ENCODE measurements at places on chromosomes 5 and 9.

- DNase-seq, result no peak
Observed at GRCh38 chr9:122791872-122792669, 3.3 kb downstream of the OR5C1 start.

DNA sequence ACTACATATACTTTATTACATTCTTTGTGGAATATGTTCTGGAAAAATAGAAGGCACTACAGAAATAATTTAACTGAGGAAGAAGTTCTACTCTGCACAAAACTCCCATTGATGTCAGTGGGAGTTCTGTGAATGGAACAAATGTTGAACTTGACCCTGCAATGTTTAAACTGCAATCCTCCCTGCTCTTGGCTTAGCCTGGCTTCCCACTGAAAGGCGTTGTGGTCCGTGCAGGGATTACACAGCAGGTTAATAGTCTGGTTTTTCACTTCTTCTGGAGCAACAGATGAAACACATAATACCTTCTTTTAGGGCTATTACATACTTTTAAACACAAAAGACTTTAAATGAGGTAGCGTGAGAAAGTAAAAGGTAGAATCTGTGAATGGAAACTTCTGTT, 12.9 kb upstream of the ERBIN start:
- DNase-seq, result no peak

DNA sequence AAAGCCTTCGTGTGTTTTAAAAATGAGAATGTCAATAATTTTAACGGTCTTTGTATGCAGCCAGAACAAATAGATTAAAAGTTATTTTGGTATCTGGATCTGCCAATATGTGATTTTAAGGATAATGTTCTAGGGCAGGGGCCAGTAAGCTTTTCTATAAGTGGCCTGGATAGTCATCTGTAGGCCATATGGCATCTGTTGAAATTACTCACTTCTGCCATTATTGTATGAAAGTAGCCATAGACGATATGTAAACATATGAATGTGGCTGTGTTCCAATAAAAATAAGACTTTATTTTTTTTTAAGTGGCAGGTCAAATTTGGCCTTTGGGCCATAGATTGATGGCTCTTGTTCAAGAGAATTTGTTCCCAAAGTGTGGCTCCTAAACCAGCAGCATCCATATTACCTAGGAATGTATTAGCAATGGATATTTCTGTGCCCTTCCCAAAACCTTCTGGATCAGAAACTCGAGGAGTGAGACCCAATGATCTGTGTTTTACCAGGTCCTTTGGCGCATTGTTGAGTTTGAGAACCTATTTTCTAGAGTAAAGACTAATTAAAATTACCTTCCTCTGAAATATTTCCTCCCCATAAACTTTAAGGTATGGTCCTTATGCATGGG, 55.9 kb downstream of the C6 start:
- no peak for DNase-seq

DNA sequence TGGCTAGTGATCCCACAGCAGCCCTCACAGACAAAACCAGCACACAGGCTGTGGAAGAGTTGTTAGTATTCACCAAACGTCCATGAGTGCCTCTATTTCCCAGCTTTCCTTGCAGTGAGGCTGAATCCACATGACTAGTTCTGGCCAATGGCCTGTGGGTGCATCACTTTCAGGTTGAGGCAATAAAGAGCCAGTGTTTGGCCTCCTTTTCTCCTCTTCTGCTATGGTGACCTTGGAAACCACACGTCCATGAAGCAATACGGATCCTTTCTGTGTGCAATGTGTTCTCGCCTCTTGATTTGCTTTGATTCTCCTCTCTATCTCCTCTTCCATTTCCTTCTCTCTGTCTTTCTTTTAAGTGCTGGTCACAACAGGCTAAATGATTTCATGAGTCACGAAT, 23.4 kb upstream of the CLK4 start:
- no peak for DNase-seq

DNA sequence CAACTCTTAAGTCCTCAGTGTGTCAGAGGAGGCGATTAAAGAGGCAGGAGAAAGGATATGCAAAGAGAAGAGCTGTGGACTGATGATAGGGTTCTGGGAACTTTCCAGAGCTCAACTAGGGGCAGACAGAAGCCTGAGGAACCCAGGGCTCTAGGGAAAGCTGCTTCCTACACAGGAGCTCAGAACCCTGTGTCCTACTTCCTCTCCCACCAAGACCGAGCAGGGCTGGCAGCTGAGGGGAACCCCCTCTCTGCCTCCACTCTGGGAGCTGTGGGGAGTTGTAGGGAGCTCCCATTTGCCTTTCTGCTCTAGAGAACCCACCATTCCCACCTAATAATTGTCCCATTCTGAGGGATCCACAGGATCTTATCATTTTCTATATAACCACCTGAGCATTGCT, 674.3 kb downstream of the ACTL7B start:
- DNase-seq, result no peak

GRCh38 chr5:149584121-149584520, 2.8 kb downstream of the ARHGEF37 start:
- DNase-seq, result no peak

DNA sequence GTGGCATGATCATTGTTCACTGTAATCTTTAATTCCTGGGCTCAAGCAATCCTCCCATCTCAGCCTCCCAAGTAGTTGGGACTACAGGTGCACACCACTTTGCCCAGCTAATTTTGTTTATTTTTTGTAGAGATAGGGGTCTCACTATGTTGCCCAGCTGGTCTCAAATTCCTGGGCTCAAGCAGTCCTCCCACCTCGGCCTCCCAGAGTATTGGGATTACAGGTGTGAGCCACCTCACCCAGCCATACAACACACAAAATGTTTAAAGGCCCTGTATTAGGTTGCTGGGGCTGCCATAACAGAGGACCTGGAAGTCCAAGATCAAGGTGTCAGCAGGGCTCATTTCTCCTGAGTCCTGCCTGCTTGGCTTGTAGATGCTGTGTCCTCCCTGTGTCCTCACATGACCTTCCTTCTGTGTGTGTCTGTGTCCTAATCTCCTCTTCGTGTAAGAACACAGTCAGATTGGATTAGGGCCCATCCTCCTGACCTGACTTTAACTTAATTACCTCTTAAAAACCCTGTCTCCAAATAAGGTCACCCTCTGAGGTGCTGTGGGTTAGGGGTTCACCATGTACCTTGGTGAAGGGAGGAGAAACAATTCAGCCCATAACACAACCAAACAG, 5.4 kb downstream of the UBE2QL1 start:
- DNase-seq, result no peak

DNA sequence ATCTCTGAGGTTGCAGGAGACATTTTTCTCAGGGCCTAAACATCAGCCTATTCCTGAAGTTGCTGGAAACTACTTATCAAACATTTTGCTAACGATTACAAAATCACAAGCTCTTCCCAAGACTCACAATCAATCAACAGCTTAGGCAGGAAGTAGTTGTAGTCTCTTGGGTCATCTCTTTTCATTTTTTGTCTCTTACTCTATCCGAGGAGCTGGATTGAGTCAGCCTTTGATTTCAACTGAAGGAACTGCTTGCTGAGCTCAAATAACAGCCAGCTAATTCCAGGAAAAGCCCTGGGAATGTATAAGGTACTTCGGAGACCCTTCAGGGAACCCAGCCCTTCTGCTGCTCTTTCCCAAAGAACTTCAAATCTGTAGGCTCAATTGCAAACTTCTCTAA, 398.9 kb downstream of the PLK2 start:
- no peak for DNase-seq

DNA sequence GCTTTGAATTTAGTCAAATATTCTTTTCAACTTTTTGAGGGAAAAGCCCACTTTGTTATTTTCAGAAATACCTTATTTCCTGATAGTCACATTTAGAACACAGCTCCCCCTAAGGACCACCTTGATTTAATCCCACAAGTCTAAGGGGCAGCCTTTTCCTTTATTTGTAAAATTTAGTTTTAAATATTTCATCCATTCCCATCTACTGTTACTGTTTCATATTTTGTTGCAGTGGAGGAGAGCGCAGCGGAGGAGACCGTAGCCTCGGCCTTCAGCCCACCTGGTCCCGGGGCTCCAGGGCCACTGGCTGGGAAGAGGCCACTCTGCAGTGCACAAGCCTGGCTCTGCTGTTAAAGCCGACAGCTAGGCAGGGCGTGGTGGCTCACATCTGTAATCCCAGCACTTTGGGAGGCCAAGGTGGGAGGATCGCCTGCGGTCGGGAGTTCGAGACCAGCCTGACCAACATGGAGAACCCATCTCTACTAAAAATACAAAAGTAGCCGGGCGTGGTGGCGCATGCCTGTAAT, 19.6 kb downstream of the LPCAT1 start:
- DNase-seq, result no peak

- DNase-seq, result no peak
Observed at GRCh38 chr9:5873439-5873838, 17.2 kb upstream of the MLANA start.

DNA sequence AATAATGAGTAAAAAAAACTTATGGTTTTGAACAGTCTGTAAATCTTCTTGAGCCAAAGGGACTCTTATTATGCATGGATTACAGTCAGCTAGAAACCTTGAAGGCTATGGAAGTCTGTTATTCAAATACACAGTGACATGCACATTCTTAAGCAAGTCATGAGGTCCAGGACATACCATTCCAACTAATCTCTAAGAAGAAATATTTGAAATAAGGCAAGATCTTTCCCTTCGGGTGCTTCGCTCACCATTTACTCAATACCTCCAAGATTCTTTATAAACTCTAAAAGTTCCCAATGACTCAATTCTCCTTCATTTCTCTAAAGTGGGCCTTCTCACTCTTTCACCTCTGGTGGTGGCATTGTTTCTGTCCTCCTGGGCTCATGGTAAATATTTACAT, 811.0 kb downstream of the NR2F1-AS1 start:
- no peak for DNase-seq

DNA sequence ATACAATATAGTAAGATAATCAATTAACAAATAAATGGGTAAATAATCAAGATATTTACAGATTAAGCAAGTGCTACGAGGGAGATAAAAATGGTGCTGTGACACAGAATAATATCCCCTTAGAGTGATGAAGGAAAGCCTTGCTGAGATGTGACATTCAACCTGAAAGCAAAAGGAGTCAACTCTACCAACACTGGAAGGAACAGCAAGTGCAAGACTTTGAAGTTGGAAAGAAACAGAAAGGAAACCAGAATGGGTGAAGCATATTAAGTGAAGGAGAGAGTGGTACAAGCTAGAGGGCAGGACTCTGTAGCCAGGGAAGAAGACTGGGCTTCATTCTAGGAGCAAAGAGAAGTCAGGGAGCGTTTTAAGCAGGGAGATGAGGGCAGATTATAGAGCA, 12.2 kb upstream of the MEGF9 start:
- DNase-seq, result no peak

GRCh38 chr5:84379749-84380148, 4.9 kb downstream of the EDIL3 start:
- no peak for DNase-seq

GRCh38 chr9:96253059-96253696, 48.8 kb downstream of the HSD17B3 start:
- no peak for DNase-seq

GRCh38 chr9:86187121-86187520, 72.3 kb downstream of the C9orf153 start:
- DNase-seq, result no peak

- no peak for DNase-seq
Observed at GRCh38 chr5:92022415-92023140, 639.5 kb upstream of the ARRDC3 start.

- DNase-seq, result no peak
Observed at GRCh38 chr5:110917161-110917875, 154.2 kb upstream of the TSLP start.

- no peak for DNase-seq
Observed at GRCh38 chr9:91741522-91741921, 208.5 kb downstream of the ROR2 start.

GRCh38 chr9:116901260-116901659, 214.2 kb downstream of the TRIM32 start:
- no peak for DNase-seq

DNA sequence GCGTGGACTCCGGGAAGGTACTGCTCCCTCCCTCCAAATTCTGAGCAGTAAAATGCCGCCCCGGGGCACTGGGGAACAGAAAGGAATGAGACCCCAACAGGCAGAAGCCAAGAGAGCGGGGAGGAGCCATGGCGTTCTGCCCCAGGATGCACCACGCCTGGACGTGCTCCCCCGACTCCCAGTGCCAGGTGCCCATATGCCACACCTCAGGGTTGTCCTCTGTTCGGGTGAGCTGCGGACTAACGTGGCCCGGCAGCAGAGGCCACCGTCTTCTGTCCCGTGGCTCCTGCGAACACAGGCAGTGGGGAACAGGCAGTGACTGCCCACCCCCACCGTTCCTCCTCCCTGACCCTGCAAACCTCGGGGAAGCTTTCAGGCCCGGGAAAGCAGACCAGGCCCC, 4.8 kb downstream of the SURF6 start:
- DNase-seq, result no peak

GRCh38 chr5:109779036-109779735, 89.5 kb downstream of the MAN2A1 start:
- no peak for DNase-seq

DNA sequence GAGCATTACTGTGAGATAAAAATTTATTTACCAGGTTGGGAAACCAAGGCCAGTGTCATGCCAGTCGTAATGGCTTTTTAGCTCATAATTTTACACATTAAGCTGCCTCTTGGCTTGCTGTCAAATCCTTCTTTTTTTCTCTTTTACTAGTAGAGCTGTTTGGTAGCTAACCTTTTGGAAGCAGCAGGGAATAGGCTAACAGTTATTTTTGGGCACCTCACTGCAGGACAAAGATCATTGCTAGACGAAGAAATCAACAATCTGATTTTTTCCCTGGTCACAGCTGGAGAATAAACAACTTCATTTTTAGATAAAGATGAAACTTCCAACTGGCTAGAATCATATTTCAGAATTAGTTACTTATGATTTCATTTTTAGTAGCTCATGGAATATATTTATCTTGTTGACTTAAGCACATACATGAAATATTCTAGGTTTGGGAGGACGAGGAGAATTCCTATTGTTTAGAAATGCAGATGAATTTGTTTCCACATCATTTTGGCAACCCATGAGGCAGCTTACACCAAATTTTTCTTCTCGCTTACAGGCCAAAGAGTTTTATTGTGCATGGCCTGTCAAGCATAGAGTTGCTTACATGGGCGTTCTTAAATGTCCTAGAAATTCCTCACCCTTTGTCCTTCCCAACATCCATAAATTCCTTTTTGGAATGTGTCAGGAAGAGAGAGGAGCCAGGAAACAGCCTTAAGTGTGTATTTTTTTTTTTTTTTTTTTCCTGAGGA, 19.6 kb downstream of the TNC start:
- no peak for DNase-seq

DNA sequence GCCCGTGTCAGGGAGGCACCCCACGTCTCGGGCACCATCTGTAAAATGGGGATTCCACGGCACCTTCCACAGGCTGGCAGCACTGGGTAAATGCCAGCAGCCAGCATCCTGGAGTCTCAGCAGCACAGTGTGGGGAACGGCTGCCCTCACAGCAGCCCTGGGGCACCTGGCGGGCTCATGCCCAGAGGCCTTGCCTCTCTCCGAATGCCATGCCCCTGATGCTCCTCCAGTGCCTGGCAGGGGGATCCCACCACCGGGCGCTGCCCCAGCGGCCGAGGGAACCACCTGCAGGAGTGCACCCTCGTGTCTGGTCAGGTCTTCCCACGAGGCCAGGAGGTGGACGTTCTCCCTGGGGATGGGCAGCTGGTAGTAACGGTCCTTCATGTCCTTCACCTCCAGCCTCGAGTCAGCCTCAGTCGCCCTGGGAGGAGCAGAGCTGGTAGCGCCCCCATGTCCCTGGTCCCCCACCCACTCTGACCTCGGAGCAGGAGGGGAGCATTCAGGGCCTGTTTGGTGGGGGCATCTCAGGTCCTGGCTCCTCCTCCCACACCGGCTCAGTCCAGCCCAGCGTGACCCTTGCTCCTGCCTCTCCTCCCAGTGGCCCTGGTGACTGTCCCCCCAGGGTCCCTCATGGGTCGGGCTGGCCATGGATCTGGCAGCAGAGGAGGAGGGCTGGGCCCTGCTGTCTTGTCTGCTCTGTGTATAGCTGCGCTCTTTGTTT, 49.9 kb upstream of the NRARP start:
- no peak for DNase-seq

GRCh38 chr9:36450110-36450732, 50.2 kb upstream of the RNF38 start:
- peak; percentile 13 for DNase-seq

All from activated CD4-positive, alpha-beta T cell treated with anti-CD3 and anti-CD28 coated beads, Interleukin-2, amount 50 U/mL, for 1 hour (primary cell).